ENCODE measurements at places on chromosomes 7 and 10.

- H3K36me3 ChIP-seq = peaks cover 6% of the 10 kb centered on the region
- no peaks in the 10 kb centered on the region for H3K4me1 ChIP-seq
- no peaks in the 10 kb centered on the region for H3K27me3 ChIP-seq
- DNase-seq = no peak
- H3K27ac ChIP-seq = no peak overlapping the region
Observed at GRCh38 chr7:63899691-63900393, 98.8 kb upstream of the ZNF722 start.

DNA sequence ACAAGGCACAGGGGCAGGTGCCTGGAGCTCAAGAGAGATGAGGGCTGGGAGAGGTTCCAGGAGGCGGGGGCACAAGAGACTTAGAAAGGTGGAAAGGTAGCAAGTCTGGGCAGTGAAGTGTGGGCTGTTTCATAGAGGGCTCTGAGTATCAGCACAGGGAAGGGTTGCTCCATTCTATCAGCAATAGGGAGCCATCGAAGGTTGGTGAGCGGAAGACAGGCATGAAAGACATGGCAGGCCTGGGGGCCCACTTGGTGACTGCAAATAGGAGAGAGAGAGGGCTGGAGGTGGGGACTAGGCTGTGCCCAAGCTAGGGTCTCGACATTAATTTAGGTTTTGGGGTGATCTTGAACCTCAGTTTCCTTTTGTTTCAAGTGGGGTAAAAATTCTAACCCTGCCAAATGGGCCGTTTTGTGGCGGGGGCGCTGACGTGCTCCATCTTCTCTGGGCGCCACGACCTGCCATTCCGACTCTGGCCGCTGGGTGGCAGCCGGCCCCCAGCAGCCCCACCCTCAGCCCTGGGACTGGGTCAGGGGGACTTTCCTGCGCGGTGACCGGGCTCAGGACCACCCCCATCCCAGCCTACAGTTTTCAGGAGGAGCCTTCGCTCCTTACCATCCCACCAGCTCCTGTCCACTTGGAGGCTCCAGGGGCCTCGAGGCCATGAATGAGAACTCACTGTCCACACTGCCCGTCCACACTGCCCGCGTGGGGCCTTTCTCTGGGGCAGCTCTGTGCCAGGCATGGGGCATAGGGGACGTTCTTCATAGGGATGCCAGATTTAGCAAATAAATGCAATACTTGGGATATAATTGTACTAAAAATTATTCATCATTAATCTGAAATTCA, 37.2 kb upstream of the PCBD1 start:
- H3K4me3 ChIP-seq = no peak overlapping the region
- H3K4me1 ChIP-seq = no peaks in the 10 kb centered on the region
- H3K27me3 ChIP-seq = peaks cover 9% of the 10 kb centered on the region

DNA sequence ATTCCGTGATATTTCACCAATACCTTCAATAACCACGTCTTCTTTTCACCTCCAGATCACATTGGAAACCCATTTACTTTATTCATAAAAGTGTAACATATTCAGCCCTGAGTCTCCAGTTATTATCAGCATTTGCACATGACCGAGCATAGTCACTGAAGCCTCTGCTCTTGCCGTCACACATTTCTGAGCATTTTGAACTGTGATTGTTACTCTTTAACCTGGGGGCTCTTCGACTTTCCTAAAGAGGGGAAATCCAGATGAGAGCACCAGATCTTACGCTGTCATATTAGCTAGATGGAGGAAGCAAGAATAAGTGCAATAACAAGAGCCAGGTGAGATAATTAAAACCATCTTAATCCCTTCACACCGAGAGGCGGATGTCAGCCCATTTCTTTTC, 260.0 kb upstream of the NRP1 start:
- peaks cover 10% of the 10 kb centered on the region for H3K4me1 ChIP-seq
- H3K4me3 ChIP-seq = no peak overlapping the region
- H3K27me3 ChIP-seq = no peaks in the 10 kb centered on the region
- H3K36me3 ChIP-seq = no peaks in the 10 kb centered on the region
- no peak overlapping the region for H3K27ac ChIP-seq

DNA sequence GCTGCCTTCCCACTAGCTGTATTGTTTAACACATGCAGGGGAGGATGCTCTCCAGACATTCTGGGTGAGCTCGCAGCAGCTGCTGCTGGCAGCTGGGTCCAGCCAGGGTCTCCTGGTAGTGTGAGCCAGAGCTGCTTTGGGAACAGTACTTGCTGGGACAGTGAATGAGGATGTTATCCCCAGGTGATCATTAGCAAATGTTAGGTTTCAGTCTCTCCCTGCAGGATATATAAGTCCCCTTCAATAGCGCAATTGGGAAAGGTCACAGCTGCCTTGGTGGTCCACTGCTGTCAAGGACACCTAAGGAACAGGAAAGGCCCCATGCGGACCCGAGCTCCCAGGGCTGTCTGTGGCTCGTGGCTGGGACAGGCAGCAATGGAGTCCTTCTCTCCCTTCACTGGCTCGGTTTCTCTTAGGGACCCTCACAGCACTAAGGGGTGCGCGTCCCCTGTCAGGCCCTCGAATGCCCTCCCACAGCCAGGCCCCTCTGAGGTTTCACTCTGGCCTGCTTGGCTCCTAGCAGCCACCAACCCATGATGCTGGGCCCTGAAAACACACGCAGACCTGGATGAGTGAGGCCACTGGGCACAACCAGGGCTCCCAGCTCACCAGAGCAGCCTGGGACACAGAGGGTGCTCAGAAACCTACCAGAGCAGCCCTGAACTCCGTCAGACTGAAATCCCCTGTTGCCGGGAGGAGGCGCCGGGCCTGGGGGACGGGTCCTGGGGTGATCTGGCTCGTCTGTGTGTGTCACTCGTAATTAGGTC, 173.0 kb upstream of the LANCL2 start:
- no peak overlapping the region for H3K27ac ChIP-seq
- no peak overlapping the region for H3K4me3 ChIP-seq
- H3K4me1 ChIP-seq = peaks cover 22% of the 10 kb centered on the region
- no peak for DNase-seq

DNA sequence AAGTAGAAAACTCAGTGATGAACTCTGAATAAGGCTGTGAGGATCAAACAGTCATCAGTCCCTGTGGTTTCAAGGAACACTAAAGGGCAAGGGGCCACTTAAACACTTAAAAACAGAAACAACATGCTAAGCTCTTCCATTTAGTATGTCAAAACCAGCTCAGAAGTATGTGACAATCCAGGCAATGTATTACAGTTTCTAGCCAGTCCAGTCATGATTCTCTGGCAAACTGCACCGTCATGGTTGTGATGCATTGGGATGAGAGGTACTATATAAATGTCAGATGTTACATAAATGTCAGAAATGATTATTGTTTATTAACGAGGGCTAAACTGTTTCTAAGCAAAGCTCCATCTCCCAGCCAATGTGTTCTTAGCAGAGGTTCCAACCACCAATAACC, 4.7 kb upstream of the CREB5 start:
- no peak for DNase-seq
- no peak overlapping the region for H3K27ac ChIP-seq
- peak overlapping the region; percentile 100 for H3K4me3 ChIP-seq
- H3K36me3 ChIP-seq = no peaks in the 10 kb centered on the region
- H3K4me1 ChIP-seq = peaks cover 33% of the 10 kb centered on the region
- H3K27me3 ChIP-seq = peaks cover 49% of the 10 kb centered on the region

GRCh38 chr10:44470784-44471183, 85.9 kb upstream of the CXCL12 start:
- H3K27me3 ChIP-seq = no peaks in the 10 kb centered on the region
- no peak overlapping the region for H3K27ac ChIP-seq
- no peaks in the 10 kb centered on the region for H3K36me3 ChIP-seq
- no peak overlapping the region for H3K4me3 ChIP-seq
- H3K4me1 ChIP-seq = peaks cover 4% of the 10 kb centered on the region
- no peak for DNase-seq

DNA sequence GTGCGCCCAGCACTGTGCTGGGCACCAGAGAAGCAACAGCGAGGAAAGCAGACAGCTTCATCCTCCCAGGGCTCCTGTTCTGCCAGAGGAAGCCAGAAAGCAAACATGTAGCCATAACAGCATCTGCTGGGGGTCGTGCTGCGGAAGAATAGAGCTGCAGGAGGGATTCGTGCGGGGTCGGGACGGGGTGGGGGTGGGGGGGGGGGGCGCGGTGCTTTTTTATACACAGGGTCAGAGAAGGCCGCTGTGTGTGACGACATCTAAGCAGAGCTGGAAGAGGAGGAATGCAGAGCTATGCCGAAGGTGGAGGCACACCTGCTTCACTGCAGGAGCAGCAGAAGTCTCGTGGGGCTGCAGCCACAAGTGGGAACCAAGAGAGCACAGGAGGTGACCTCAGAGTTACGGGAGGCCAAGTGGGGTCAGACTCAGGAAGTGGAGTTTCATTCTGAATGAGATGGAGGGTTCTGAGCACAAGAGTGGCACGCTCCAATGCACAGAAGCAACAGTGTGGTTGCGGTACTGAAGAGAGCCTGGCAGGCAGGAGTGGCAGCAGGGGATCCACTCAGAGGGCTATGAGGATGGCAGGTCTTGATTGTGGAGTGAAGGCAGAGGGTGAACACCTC, 11.1 kb downstream of the PKD1L1 start:
- H3K4me1 ChIP-seq = peaks cover 59% of the 10 kb centered on the region
- no peaks in the 10 kb centered on the region for H3K36me3 ChIP-seq

DNA sequence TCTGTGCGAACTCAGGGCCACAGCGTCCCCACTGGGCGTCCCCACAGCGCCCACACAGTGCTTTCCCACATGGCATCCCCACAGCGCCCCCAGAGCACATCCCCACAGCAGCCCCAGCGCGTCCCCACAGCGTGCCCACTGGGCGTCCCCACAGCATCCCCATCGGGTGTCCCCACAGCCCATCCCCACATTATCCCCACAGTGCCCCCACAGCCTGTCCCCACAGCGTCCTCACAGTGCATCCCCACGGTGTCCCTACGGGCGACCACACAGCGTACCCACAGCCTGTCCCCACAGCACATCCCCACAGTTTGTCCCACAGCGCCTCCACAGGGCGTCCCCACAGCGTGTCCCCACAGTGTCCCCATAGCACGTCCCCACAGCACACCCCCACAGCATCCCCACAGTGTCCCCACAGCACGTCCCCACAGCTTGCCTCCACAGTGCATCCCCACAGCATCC, 131.6 kb downstream of the ACTR3B start:
- no peak overlapping the region for H3K27ac ChIP-seq
- H3K36me3 ChIP-seq = no peaks in the 10 kb centered on the region
- H3K27me3 ChIP-seq = no peaks in the 10 kb centered on the region
- DNase-seq = no peak

DNA sequence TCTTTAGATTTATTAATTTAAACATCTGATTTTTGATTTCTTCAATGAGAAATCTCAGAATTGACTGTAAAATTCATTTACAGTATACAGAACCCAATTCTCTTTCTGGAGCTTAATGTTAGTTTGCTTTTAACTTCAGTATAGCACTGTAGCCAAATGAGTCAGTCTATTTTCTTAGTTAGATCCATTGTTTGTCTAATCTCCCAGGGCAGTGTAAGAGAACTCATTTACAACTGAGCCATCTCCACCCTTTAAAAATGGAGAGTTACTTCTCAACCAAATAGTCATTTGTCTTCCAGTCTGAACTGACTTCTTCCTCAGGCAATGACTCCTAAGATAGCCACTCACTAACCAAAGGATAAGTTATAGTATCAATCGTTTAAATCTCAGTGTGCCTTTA, 3.0 kb upstream of the WNT2 start:
- H3K27ac ChIP-seq = no peak overlapping the region
- peaks cover 15% of the 10 kb centered on the region for H3K36me3 ChIP-seq
- no peak for DNase-seq
- H3K27me3 ChIP-seq = peaks cover 78% of the 10 kb centered on the region
- H3K4me1 ChIP-seq = peaks cover 15% of the 10 kb centered on the region

DNA sequence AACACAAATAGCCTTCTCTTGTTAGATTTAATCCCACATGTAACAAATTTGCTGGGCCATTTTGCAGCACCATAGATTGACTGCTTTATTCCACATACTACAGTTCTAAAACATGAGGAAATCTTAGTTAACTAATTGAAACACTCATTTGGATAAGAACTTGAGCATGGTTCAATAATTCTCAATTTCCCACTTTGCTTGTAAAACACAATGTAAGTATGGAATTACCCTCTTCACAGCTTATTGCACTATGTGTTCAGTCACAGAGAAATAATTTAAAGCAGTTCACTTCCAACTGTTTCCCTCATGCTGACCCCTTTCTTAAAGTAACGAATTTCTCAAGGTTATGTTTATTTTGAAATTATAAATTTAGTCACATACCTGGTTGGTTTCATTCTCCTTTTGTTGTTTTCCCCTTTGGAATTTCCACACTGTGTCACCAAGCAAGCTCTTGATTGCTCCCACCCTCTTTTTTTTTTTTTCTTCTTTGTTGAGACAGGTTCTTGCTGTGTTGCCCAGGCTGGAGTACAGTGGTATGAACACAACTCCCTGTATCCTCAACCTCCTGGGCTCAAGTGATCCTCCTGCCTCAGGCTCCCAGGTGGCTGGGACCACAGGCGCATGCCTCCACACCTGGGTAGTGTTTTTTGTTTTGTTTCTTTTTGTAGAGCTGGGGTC, 425.4 kb downstream of the EXOC4 start:
- H3K4me1 ChIP-seq = peaks cover 20% of the 10 kb centered on the region
- no peak overlapping the region for H3K27ac ChIP-seq
- H3K4me3 ChIP-seq = no peak overlapping the region
- DNase-seq = no peak
- H3K27me3 ChIP-seq = no peaks in the 10 kb centered on the region
- H3K36me3 ChIP-seq = no peaks in the 10 kb centered on the region

- no peak overlapping the region for H3K27ac ChIP-seq
- DNase-seq = no peak
- H3K27me3 ChIP-seq = no peaks in the 10 kb centered on the region
Observed at GRCh38 chr7:107924841-107925504, 34.0 kb downstream of the DLD start.

- no peak overlapping the region for H3K4me3 ChIP-seq
- no peaks in the 10 kb centered on the region for H3K27me3 ChIP-seq
- no peaks in the 10 kb centered on the region for H3K36me3 ChIP-seq
Observed at GRCh38 chr7:69864274-69864673, 266.0 kb downstream of the AUTS2 start.

DNA sequence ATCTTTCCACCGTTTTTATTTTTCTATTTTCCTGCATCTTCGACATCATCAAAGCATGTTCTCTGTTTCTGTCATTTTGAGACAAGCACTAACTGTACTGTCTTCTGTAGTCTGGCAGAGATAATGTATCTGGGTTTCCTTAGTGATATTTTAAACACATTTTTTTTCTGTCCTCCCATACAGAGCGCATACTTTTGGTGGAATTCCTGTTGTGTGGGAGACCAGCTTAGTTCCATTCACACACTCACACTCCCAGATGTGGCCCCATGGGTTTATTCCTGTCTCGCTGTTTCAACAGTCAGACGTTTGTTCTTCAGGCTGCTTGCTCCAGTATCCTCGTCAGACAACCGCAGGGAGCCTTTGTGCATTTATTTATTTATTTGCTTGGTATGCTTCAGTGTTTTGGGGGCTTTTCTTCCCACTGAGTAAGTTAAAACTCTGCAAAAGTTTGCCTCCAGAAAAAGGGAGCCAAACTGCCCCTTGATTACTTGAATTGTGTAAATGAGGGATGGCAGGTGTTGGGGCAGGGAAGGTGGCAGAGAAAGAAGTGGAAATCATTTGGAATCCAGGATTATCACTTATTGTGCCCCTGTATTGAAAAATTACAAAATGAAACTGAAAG, 456.8 kb upstream of the KLF6 start:
- H3K4me3 ChIP-seq = peak overlapping the region; percentile 67
- H3K36me3 ChIP-seq = peaks cover 6% of the 10 kb centered on the region
- peak overlapping the region; percentile 97 for H3K27ac ChIP-seq
- no peaks in the 10 kb centered on the region for H3K27me3 ChIP-seq
- DNase-seq = peak; percentile 18

- no peak overlapping the region for H3K4me3 ChIP-seq
- H3K36me3 ChIP-seq = no peaks in the 10 kb centered on the region
- no peaks in the 10 kb centered on the region for H3K27me3 ChIP-seq
- DNase-seq = no peak
Observed at GRCh38 chr10:48554656-48555055, 50.2 kb downstream of the ARHGAP22 start.

- H3K27ac ChIP-seq = no peak overlapping the region
- H3K4me1 ChIP-seq = peaks cover 38% of the 10 kb centered on the region
- DNase-seq = no peak
- H3K4me3 ChIP-seq = peak overlapping the region; percentile 87
Observed at GRCh38 chr7:99143521-99143852, 421 bp downstream of the SMURF1 start.
